A172 (cell line): ENCODE measurements at places on chromosomes 3 and 15.

GRCh38 chr3:67897351-67898336, 243.2 kb upstream of the SUCLG2 start:
- DNase-seq = no peak

GRCh38 chr15:90064911-90065681, 37.2 kb downstream of the IDH2 start:
- no peak for DNase-seq

DNA sequence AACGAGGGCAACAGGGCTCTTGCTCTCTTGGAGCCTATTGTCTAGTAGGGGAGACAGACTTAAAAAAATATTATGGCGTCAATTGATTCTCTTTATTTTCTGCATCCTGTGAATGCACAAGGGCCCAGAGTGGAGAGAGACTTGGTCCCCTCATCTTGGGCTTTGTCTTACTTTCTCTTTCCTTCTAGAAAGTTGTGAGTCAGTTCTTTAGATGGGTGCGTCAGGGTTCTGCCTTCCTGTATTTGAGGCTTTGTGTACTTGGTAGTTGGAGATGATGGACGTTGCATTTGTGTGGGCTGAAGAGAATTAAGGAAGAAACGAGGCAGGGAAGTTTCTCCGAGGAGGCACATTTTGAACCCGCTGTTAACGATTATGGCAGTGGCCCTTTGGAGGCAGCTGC, 52.9 kb downstream of the CACNA1D start:
- no peak for DNase-seq

- no peak for DNase-seq
These were observed 48.5 kb downstream of the ANAPC13 start for GRCh38 chr3:134437211-134437752.

GRCh38 chr15:32685576-32685975, 32.2 kb upstream of the GREM1 start:
- no peak for DNase-seq

DNA sequence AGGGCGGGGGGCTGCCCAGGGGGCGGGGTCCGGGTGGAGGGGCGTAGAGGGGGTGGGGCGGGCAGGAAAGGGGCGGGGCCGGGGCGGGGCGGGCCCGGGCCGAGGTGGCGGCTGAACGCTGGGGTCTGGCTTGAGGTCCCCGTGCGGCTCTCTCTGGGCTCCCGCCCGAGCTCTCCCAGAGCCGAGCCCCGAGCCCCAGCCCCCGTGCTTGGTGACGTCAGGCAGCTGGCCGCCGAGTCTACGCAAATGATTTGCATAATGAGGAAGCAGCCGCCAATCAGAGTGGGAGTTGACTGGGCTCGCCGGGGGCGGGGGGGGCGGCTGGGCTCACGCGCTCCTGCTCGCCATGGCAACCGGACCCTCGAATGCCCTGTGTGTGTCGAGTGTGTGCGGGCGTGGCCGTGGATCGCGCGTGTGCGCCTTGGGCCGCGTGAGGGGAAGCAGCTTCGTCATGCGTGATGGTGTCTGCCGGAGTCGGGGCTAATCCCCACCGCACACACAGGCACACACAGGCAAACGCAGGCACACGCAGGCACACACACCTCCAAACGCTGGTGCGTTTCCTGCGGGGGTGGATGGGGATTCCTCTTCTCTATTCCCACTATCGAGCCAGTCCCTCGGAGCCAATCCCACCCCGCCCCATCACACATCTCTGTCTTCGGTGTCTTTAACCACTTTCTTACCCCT, at the start of gene CELF6:
Gene CELF6 (minus strand): TSS at position 173 of the 687 bp plus-strand sequence. CDS start 283 bp downstream, outside the sequence.
- DNase-seq = peak; percentile 57

DNA sequence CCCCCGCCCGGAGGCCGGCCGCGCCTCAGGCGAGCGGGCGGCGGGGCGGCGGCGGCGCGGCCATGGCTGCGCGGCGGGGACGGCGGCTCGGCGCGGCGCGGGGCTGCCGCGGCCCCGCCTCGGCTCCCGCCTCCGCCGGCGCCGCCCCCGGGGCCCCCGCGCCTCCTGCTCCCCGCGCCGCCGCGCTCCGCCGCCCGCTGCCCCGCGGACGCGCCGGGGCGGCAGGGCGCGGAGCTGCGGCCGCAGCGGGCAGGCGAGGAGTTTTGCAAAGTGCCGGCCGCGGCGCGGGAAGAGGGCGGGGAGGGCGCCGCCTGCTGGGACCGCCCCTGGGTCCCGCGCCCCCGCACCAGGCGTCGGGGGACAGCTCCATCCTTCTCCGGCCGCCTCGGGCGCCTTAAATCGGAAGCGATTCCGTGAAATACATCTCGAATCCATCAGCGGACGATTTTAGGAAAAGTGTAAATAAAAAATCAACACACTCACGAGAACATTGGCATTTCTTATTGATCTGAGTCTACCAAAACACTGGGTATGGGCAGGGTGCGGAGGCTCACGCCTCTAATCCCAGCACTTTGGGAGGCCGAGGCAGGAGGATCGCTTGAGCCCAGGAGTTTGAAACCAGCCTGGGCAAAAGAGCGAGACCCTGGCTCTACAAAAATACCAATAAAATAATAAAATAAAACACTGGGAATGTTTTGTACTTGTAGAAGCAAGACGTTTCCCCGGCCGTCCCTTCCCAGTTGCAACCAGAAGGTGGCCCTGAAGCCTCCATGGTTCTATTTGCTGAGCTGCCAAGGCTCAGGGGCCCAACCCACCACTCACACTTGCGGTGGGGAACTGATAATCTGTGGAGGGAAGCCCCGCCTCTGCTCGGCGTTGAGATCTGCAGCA, 136.9 kb downstream of the NUP210 start:
- DNase-seq = no peak

GRCh38 chr3:195708061-195708460, 12.7 kb upstream of the MUC20 start:
- DNase-seq = no peak

DNA sequence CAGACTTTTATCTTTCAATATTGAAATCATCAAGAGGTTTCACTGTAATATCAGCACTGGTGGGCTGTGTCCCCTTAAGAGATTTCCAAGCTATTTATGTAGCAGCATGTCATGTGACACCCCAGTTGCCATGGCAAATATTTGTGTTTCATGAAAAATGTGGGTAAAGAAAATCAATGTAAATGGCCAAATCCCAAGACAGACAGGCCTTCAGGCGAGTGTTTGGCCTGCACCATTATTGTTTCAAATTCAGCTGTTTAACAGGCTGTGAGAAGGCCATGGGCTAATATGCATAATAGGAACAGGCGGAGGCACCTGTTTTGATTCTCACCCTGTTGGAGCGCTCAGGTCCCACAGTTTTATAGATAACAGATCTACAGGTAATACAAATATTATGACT, 104.2 kb downstream of the IQCH start:
- DNase-seq = no peak

- DNase-seq = no peak
These were observed 276.1 kb upstream of the GOLGA6L4 start for GRCh38 chr15:83959477-83959876.

GRCh38 chr15:47890397-47891150, 173.3 kb downstream of the SEMA6D start:
- DNase-seq = no peak

DNA sequence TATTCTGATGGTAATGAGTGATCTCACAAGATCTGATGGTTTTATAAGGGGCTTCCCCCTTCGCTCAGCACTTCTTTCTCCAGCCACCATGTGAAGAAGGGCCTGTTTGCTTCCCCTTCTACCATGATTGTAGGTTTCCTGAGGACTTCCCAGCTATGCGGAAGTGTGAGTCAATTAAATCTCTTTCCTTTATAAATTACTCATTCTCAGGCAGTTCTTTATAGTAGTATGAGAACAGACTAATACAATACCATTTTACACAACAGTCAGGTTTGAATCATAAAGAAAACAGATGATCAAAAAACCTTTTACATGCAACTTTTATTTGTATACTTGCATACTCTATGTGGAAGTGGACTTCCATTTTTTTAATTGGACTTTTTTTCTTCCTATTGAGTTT, 46.7 kb upstream of the CBLB start:
- no peak for DNase-seq

DNA sequence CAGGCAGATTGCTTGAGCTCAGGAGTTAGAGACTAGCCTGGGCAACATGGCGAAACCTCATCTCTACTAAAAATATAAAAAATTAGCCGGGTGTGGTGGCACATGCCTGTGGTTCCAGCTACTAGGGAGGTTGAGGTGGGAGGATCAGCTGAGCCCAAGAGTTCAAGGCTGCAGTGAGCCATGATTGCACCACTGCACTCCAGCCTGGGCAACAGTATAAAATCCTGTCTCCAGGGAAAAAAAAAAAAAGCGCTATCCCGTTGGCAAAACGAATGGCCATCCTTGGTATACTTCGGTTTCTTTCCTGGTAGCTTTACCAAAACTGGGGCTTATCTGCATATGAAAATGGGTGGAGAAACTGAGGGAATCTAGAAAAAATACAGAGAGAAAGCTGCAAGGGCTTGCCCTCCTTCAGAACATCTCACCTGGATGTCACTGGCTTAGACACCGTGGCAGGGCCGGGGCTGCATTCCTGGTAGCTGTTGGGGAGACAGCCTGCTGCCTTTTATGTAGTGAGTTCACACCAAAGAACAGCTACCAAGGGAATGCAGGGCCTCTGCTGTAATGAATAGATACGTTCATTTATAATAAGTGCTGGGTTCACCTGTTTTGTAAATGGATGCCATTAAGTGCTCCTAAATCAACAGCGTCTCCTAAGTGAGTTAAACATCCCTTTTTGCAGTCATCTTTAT, 96.0 kb downstream of the IQSEC1 start:
- DNase-seq = no peak

GRCh38 chr3:46209746-46210470, 1.8 kb upstream of the CCR1 start:
- DNase-seq = no peak

DNA sequence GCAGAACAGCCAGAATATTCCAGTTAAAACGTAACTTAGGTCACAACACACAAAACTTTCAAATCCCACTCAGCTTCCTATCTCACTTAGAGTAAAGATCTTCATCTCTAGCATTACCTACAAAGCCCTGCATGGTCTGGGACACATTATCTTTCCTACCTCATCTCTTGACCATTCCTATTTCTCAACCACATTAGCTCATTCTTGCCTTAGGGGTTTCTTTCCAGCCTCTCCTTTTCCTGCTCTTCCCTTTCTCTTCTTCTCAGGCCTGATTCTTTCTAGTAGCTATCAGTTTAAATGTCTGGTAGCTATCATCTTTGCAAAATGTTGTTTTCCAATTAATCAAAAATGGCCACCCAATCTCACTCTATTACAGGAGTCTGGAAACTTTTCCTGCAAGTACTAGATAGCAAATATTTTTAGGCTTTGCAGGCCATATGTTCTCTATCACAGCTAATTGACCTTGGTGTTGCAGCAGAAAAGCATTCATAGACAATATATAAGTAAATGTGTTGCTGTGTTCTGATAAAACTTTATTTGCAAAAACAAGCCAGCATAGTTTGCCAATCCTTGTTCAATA, 15.1 kb upstream of the CBLB start:
- DNase-seq = no peak

GRCh38 chr3:31247850-31248562, 284.7 kb upstream of the STT3B start:
- no peak for DNase-seq

DNA sequence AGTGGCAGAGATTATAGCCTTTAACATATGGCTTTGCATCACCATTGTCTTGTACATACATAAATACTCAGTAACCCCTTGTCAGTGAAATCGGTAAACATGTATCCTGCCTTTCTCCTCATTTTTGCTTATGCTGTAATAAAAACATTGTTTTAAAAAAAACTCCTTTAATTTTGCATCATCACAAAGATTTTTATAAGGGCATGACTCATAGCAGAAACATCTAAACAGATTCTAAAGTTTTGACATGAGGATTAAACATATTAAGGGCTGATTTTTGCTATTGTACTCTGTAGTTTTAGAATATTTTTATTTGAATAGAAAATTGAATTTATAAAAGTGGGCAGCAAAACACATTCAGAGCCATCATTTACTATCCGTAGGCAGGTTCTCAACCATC, 275.9 kb downstream of the ZIC4 start:
- DNase-seq = peak; percentile 46

GRCh38 chr15:38781196-38781595, 216.6 kb upstream of the RASGRP1 start:
- DNase-seq = no peak

DNA sequence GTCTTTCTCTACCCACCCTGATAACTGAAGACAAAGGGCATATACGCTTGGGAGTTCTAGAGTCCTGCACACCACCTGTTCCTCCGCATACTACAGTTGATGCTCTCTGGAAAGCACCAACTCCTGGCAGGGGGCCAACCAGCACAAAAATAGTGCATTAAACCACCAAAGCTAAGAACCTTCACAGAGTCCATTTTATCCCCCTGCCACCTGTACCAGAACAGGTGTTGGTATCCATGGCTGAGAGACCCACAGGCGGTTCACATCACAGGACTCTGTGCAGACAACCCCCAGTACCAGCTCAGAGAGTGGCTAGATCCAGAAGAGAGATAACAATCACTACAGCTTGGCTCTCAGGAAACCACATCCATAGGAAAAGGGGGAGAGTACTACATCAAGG, 114.4 kb upstream of the POU1F1 start:
- no peak for DNase-seq

DNA sequence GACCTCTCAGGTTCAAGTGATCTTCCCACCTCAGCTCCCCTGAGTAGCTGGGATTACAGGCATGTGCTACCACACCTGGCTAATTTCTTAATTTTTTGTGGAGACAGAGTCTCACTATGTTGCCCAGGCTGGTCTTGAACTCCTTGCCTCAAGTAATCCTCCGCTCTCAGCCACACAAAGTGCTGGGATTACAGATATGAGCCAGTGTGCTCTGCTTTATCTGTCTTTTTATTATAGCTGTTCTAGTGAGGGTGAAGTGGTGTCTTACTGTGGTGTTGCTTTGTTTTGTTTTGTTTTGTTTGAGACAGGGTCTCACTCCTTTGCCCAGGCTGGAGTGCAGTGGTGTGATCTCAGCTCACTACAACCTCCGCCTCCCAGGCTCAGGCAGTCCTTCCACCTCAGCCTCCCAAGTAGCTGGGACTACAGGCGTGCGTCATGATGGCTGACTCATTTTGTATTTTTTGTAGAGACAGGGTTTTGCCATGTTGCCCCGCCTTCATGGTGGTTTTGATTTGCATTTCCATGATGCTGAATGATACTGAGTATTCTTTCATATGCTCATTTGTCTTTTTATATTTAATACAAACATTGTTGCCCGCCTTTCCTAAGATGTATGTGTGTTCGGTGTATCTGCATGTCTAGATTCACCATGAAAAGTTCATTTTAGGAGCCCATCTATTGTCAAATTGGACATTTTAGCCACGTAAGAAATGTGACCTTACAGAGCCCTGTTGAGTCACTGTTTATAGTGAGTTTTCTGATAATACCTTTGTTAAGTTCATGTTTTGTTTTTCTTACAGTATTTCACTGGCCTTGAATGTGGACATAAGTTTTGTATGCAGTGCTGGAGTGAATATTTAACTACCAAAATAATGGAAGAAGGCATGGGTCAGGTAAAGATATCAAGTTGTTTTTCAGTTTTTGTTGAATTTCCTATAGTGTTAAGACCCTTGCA, 80.6 kb downstream of the ARIH1 start:
- DNase-seq = peak; percentile 82

DNA sequence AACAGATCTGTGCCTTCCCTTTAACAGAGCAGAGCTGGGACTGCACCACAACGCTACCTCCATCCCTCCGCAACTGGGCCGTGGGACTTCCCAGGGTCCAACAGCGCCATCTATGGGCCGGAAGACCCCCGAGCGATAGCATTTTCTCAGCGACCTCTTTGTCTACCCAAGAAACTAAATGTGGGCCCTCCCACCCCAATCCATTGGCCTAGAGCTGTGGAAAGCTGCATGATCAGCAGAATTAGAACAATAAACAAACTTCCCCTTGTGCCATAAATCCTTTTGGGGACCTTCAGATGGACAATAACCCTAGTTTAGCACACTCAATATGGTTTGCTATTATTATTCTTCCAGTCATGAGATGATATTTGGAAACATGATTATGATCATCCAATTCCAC, 74.8 kb upstream of the NTRK3 start:
- peak; percentile 21 for DNase-seq
